ENCODE measurements at places on chromosomes 7 and 10.

- no peak overlapping the region for H3K27ac ChIP-seq
- no peaks in the 10 kb centered on the region for H3K4me1 ChIP-seq
- DNase-seq: no peak
- no peaks in the 10 kb centered on the region for H3K27me3 ChIP-seq
- no peaks in the 10 kb centered on the region for H3K36me3 ChIP-seq
Measured at GRCh38 chr7:72753781-72754180, 74.2 kb downstream of the TYW1B start.

- H3K27me3 ChIP-seq: no peaks in the 10 kb centered on the region
- no peak for DNase-seq
- H3K4me1 ChIP-seq: no peaks in the 10 kb centered on the region
Measured at GRCh38 chr7:147249956-147250355, 1133.4 kb downstream of the CNTNAP2 start.

- H3K27ac ChIP-seq: no peak overlapping the region
- H3K4me1 ChIP-seq: no peaks in the 10 kb centered on the region
- DNase-seq: no peak
- no peaks in the 10 kb centered on the region for H3K36me3 ChIP-seq
- no peaks in the 10 kb centered on the region for H3K27me3 ChIP-seq
- no peak overlapping the region for H3K4me3 ChIP-seq
Measured at GRCh38 chr10:71634531-71635164, 84.9 kb downstream of the C10orf105 start.

DNA sequence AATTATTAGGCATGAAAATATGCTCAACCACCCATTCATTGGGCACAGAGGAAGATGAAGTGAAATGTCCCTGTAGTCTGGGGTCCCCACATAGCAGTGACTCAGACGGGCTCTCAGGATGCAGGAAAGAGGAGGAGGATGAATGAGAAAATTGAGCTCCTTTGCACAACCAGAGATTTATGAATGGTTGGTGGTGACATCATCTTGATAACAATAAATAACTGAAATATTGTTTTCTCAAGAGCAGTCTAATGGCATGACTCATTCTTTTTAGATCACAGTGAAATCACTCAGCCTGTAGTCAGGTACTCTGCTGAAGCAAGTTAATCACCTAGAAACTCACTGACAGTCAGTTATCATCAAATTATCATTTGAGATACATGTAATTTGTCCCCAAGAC, 254.1 kb downstream of the RELN start:
- H3K36me3 ChIP-seq: no peaks in the 10 kb centered on the region
- no peaks in the 10 kb centered on the region for H3K4me1 ChIP-seq
- H3K27me3 ChIP-seq: no peaks in the 10 kb centered on the region
- DNase-seq: no peak

DNA sequence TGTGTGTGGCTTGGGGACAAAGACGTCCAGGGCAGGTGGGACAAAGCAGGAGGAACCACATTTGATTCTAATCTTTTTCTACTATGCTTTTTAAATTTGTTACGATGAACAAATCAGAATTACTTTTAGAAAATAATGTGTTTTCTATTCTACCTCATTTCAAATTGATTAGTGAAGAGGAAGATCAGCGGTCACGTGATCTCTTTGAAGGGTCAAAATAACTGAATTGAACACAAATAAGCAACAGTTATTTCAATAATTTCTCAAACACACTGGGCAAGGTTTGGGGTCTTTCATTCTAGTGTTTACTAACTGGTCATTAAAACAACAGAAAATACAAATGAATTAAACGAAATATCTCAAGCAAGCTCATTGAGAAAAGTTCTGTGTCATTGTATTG, 773.0 kb upstream of the IGFBP3 start:
- no peaks in the 10 kb centered on the region for H3K4me1 ChIP-seq
- no peak for DNase-seq
- H3K27ac ChIP-seq: no peak overlapping the region
- H3K27me3 ChIP-seq: no peaks in the 10 kb centered on the region

Measured in naive thymus-derived CD4-positive, alpha-beta T cell (primary cell).